ENCODE measurements at places on chromosomes 16 and 17.

DNA sequence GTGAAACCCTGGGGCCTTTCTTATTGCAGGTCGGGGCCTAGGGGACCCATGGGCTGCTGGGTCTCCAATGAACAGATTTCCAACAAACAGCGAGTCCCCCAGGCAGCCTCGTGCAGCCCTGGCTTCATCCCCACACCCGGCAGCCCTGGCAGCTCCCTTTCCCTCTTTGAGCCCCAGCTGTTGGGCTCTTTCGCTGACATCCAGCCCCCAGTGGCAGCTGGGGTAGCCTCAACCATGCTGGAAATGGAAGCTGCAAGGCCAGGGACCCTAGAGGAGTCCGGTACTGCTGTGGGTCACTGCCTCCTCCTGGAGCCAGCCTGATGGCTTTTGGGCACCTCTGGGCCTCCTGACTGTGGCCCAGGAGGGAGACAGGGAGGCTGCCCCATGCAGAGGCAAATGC is 5.9 kb downstream of the RPUSD1 start:
- no peak for DNase-seq

GRCh38 chr17:43309505-43310332 is 75.9 kb upstream of the RNU2-1 start:
- no peak for DNase-seq

DNA sequence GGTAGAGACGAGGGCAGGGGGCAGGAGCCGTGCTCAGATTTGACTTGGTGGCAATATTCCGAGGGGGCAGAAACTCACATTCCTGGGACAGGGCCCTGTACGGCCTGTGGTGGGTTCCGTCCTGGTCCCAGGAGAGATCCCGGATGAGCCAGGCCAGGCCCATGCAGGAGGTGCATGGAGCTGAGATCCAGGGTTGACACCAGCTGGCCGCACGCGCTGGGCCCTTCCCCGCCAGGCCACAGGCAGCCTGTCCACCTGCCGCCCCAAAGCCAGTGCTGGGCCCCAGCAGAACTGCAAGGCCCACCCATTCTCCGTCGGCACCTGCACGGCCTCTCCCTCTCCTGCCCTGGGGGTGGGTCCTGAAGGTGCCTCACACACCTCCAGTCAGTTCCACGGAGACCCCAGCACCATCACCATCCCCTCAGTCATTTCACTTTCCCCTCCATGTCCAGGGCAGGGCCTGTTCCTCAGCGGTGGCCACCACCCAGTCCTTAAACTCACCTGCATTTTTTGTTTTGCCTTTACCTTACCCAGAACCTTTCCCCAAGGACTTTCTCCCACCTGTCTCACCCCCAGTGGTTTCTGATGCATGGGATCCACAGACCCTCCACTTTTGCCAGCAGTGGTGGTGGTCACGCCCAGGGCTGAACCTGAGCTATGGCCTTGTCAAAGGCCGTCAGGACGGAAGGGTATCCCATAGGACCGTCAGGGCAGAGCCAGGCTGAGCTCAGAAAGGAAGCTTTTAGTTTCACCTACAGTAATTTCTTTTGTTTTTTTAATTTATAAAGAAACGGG is 25.1 kb upstream of the CDH15 start:
- no peak for DNase-seq

- DNase-seq: no peak
Measured at GRCh38 chr17:74117999-74118421, 85.5 kb upstream of the RPL38 start.

GRCh38 chr17:81939881-81940385 is 2.8 kb upstream of the PYCR1 start:
- DNase-seq: no peak

- no peak for DNase-seq
Measured at GRCh38 chr16:66677179-66677578, 19.4 kb downstream of the CMTM4 start.

Data from stimulated activated naive CD4-positive, alpha-beta T cell treated with Interleukin-2 at 50 U/mL for 16 hours (primary cell).